SK-N-DZ (cell line): ENCODE measurements at places on chromosomes 5 and 9.

- no peak for DNase-seq
These were observed 250.9 kb downstream of the PSAT1 start for GRCh38 chr9:78547831-78548230.

DNA sequence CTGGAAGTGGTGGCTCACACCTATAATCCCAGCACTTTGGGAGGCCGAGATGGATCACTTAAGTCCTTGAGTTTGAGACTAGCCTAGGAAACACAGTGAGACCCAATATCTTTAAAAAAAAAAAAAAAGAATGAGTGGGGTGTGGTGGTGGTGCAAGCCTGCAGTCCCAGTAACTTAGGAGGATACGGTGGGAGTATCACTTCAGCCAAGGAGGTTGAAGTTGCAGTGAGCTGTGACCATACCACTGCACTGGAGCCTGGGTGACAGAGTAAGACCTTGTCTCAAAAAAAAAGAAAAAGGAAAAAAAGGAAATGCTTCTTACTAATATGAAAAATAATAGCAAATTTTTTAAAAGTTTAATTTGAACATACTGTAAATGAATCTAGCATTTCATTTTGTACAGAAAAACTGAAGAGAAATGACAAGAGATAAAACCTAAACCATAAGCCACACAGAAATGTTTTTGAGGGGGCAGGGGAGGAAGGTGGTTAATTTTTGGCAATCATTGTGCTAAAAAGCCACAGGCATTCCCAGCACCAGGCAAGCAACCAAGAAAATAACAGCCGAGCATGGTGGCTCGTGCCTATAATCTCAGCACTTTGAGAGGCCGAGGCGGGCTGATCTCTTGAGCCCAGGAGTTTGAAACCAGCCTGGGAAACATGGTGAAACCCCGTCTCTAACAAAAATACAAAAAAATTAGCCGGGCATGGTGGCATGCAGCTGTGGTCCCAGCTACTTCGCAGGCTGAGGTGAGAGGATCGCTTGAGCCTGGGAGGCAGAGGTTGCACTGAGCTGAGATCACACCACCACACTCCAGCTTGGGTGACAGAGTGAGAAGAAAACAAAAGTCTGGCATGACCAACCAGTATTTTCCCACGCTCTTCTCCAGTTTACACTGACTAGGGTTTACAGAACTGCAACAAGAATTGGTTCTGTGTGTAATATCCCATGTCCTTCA is 114.5 kb upstream of the NR5A1 start:
- DNase-seq, result no peak

GRCh38 chr9:115335439-115335838 is 217.5 kb upstream of the TNC start:
- no peak for DNase-seq

GRCh38 chr9:36877239-36877638 is 156.8 kb downstream of the PAX5 start:
- no peak for DNase-seq

DNA sequence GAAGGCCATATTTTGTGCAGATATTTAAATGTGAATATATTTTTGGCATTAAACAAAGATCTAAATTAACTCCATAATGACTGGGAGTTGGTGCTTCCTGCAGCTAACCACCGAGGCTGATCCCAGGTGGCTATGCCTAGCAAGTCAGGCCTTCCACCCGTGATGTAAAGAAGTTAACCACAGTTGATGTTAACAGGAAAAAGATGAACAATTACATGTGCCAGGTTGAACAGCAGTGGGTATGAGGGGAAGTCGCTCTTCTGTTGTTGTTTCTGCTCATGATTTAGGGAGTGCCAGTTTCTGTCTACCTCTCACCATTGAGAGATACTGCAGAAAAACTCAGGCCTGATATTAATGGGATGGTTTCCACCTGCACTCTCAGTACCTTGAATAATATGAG is 334.3 kb downstream of the EBF1 start:
- no peak for DNase-seq

GRCh38 chr5:14356305-14356704 is 213.2 kb downstream of the TRIO start:
- DNase-seq, result no peak

DNA sequence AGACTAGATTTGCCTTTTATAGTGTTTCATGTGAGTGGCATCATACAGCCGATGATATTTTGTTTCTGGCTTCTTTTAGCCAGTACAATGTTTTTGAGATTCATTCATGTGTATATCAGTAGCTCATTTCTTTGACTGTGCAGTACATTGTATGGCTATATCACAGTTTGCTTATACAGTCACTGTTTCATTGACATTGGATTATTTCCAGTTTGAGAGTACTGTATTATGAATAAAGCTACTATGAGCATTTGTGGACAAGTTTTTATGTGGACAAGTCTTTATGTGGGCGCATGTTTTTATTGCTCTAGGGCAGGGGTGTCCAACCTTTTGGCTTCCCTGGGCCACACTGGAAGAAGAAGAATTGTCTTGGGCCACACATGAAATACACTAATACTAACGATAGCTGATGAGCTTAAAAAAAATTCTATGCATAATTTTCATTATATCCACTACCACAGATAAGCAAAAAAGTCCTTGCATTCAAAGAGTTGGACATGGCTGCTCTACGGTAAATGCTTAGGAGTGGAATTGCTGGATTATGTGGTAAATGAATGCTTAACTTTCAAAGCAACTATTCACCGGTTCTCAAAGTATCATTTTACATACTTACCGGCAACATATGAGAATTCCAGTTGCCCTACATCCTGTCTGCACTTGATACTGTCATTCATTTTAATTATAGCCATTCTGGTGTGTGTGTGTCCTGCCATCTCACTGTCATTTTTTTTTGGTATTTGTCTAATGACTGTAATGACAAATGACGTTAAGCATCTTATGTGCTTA is 177.8 kb downstream of the RGS3 start:
- no peak for DNase-seq

DNA sequence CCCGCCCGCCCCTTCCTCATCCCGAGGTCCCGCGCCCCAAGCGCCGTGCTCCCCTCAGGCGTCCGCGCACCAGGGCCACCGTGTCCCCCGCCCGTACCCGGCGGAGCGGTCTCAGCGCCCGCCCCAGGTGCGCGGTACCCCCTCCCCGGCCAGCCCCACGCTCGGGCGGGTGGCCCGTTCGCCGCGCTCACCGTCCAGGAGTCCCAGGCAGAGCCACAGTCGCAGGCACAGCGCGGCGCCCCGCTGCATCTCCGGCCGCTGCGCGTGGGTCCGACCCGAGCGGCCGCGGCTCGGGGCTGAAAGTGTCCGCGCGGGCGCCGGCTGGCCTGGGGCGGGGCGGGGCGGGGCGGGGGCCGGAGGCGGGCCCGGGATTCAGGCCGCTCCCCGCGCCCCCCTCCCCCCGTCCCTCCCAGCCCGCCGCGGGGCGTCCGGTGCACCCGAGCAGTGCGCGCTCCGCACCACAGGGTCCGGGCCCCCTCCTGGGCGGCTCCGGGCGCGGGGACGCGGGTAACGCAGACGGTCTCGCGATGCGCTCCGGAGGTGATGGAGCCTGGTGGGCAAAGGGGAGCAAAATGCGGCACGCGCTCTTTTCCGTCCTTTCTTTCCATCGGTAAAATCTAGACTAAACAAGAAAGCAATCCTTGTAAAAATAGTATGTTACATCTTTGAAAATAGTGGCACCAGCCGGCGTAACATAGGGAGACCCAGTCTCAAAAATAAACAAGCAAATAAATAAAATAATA is at the start of gene FLT4:
FLT4 (minus strand) TSS at position 304 of the 743 bp plus-strand sequence; CDS start at position 249, 55 bp downstream.
- no peak for DNase-seq

- no peak for DNase-seq
These were observed 2.3 kb downstream of the FANCC start for GRCh38 chr9:95315108-95315746.
